Activated T-cell treated with anti-CD3 and anti-CD28 coated beads, Interleukin-2, amount 50 U/mL, for 72 hours (primary cell): ENCODE measurements at places on chromosomes 5 and 9. TPM values are rescaled to one million over a fixed set of nuclear protein-coding genes. Genes with fewer than 3 reads are reported as not detected.

OBP2B gene
- not detected for total RNA-seq

DNA sequence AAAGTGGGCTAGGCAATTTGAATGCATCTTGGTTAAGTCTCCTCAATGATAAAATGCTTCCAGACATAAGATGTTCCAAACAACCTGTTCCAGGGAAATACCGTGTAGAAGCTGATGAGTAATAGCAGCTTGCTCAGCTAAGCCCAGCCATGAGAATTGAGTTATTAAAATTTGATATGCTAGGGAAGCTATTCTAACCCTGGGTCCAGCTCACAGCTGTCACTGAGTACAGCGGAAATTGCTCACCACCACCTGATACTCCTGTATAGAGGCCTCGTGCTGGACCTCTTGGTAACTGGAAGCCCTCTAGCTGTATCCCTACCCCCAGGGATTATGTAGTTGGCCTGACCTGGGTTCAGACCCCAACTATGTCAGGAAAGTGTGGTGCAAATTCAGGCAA is 521.3 kb upstream of the TRPC7 start:
- no peak for DNase-seq

GRCh38 chr9:127233550-127233949 is 31.0 kb upstream of the GARNL3 start:
- no peak for DNase-seq

DNA sequence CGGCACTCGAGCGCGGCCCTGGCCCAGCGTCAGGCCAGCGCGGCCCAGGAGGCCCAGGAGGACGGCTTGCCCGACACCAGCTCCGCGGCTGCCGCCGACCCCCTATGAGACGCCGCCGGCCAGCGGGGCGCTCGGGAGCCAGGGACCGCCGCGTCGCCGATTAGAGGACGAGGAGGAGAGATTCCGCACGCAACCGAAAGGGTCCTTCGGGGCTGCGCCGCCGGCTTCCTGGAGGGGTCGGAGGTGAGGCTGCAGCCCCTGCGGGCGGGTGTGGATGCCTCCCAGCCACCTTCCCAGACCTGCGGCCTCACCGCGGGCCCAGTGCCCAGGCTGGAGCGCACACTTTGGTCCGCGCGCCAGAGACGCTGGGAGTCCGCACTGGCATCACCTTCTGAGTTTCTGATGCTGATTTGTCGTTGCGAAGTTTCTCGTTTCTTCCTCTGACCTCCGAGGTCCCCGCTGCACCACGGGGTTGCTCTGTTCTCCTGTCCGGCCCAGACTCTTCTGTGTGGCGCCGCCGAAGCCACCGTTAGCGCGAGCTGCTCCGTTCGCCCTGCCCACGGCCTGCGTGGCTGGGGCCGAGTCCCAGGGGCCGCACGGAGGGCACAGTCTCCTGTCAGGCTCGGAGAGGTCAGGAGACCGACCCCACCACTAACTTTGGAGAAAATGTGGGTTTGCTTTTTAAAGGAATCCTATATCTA is 42.6 kb upstream of the CACNA1B start:
- no peak for DNase-seq

GRCh38 chr9:37491939-37492338 is 6.2 kb downstream of the POLR1E start:
- DNase-seq, result no peak

PCDHA1 gene
- total RNA-seq, result not detected

OGN gene
- not detected for total RNA-seq

DNA sequence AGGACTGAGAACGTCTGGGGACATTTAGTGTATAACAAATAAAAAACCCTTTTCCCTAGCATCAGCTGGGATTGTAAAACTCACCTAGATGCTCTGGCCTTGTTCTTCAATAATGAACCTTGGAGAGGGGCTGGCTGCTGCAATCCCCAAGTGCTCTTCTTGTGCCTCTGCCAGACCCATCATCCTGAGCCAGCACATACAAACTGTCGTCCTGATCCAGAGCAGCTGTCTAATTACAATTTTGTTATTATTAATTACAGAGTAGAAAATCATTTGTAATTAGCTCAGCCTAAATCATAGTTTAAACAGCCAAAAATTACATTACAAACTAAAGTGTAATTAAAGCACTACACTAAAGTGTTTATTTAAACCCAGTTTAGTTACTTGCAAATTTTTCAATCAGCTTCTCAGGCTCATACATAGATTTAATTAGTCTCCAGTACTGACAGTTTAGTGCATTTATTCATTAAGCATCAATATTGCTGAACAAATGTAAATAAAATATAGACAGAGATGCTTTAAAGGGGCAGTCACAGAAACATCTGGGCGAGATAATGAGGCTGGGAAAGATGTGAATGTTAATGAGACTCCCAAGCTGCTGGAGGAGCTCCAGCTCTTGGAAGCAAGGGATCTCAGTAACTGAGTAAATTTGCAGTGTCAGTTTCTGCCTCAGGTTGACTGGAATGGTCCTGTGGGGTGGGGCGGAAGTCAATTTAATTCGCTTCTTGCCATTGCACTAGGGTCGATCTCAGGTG is 632.3 kb upstream of the TLE4 start:
- no peak for DNase-seq

DNA sequence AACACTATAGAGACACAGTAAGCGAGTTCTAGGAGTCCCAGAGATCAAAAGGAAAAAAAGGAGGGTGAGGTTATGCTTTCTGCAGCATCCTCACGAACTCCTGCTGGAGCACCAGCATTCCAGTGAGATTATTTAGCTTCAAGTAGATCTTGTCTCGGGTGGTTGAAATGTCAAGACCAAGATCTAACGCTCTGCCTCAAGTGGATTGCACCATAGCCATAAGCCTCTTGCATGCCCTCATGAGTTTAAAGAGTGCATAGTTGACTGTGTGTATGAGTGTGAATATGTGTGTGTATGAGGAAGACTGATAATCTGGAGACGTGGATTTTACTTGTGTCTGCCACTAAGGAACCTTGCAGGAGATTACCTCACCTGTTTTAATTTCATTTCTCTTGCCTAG is 335.3 kb upstream of the ADAMTSL1 start:
- no peak for DNase-seq

OR1J2 gene
- not detected for total RNA-seq

NUTM2F gene
- not detected for total RNA-seq

- DNase-seq, result no peak
These were observed 217.7 kb upstream of the PANK3 start for GRCh38 chr5:168796593-168797580.

DNA sequence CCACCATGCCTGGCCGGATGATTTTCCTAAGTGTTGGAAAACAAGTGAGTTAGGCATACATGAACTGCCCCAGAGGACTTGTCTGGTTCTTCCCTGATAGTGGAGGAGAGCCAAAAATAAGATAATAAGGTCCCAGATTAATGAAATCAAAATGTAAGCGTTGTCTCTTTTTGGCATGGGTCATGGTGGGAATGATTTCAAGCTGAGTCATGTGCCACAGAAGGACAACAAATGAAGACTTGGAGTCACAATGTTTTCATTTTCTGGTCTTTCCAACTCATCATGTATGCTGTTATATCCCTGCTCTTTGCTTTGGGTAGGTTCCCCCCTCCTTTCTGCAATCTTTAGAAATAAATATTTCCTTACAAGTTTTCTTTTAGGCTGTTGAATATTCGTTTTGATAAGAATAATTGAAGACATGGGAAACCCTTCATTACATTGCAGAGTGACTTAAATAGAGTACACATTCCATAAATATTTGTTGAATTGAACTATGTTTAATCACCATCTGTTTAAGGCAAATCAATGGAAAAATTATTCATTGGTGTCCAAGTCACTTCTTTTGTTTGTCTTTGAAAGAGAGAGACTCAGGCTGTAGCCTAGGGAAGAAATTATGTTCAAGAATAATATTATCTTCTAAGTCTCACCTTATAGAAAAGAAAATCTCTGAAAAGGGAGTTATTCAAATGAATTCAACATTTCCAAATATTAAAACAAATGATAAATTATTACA is 196.3 kb downstream of the CSNK1G3 start:
- DNase-seq, result no peak
